ENCODE measurements at places on chromosomes 5 and 9. TPM values are rescaled to one million over a fixed set of nuclear protein-coding genes. Genes with fewer than 3 reads are reported as not detected.

DNA sequence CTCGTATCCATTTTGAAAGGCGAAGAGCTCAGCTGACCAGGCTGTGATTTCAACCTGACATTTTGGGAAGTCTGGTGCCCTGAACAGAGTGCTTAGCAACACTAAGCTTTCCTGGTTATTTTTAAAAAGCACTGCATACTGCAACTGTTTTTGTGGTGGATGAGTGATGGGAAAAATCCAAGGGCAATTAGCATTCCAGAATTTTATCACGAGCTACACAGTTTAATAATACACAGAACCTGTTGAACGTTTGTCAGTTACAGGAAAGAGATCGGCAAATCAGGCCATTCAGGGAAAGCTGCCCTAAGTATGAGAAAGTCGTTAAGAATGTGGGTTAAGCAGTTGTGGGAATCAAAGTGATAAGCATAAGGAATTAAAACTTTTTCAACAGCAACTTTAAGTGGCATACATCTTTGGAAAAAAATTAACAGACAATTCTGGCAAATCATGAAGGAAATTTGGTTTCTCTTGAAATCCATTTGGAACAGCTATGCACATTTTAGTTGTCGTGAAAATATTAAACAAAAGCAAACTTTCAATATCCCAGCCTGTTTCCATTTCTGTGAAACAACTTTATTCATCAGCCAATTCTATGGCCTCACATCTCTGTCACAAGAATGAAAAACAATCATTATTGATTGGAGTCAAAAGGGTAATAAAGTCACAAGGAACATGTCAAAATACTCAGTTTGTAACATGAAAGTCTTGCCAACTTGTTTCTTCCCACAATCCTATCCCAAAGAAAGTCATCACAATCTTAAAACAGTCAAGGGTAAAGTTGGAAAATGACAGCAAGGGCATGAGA, 25.7 kb downstream of the PUM3 start:
- DNase-seq, result no peak

DNA sequence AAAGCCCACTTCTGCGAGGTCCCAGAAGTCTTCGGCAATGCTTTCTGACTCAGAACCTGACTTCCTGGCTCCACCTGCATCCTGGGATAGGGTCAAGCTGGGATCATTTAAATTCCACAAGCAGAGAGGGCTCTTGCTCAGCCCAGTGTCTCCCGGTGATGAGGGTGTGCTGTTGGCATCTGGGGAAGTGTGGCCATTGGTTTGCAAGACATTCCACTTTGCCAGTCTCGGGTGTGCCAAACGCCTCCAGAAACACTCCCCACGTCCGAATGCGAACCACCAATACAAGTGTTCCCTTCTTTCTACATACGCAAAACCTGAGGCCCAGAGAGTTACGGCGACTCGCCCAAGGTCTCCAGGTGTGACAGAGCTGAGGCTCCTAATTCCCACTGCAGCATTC, 43.1 kb upstream of the FCN2 start:
- DNase-seq, result no peak

GRCh38 chr5:35644543-35644942, 26.9 kb downstream of the SPEF2 start:
- no peak for DNase-seq

DNA sequence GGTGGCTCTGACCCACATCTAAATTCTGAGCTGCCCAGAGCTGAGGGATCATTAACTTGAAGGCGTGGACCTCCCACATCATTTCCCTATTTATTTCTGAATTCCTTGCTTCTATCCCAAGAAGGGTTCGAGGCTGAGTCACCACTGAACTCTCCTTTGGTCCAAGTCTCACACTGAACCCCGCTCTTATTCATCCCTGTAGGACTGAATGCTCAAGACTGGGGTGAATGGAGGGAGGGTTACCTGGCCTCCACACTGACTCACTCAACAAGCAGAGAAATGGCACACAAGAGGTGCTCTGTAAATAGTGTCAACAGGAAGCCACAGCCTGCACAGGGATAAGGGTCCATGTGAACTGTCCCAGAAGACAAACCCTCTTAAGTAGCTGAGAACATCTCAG, 79.1 kb upstream of the FSTL4 start:
- DNase-seq, result no peak

DNA sequence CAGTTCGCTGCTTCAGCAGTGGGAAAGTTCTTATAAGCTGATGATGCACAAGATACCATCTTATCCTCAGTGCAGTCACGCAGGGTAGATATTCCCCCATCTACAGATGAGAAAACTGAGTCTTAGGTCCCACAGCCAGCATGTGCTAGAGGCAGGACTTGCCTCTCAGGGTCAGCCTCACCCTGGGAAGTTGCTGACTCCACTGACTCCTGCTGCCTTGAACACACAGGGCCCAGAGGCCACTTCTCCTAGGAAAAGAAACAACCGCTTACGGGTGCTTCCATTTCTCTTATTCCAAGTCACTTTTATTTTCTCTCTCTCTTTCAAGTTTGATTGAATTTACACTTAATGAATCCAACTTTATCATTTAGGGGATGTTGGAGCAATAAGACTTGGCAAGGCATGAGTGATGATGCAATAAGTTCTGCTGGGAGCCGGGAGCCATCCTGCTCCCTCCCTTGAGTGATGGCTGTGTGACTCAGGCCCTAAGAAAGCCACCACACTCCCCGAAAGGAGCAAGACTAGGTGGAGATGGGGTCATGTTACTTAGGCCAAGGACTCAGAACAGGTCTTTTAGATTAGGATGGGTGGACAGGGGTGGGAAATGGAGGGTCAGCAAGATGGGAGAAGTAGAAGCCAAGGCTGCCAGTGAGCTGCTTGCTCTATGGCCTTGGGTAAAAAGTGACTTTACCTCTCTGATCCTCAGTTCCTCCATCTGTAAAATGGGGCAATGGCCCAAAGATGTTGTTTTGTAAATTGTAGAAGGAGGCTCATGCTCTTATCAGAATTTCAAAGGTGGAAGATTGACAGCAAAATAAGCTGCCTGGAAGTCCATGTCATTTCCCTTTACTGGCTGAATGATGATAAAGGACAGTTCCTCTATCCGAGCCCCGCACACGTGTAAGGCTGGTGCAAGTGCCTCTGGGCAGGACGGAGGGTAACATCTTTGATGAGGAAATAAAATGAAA, 67.4 kb upstream of the ZNF618 start:
- DNase-seq, result peak; percentile 18

GRCh38 chr5:172410160-172410559, 44.2 kb downstream of the SH3PXD2B start:
- DNase-seq, result no peak

DNA sequence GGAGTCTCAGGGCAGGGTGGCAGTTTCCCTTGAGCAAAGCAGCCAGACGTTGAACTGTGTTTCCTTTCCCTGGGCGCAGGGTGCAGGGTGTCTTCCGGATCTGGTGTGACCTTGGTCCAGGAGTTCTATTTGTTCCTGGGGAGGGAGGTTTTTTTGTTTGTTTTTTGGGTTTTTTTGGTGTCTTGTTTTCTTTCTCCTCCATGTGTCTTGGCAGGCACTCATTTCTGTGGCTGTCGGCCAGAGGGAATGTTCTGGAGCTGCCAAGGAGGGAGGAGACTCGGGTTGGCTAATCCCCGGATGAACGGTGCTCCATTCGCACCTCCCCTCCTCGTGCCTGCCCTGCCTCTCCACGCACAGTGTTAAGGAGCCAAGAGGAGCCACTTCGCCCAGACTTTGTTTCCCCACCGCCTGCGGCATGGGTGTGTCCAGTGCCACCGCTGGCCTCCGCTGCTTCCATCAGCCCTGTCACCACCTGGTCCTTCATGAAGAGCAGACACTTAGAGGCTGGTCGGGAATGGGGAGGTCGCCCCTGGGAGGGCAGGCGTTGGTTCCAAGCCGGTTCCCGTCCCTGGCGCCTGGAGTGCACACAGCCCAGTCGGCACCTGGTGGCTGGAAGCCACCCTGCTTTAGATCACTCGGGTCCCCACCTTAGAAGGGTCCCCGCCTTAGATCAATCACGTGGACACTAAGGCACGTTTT, 3.5 kb upstream of the PHYHD1 start:
- peak; percentile 82 for DNase-seq

GRCh38 chr9:33517373-33517772, 6.7 kb upstream of the ANKRD18B start:
- no peak for DNase-seq

DNA sequence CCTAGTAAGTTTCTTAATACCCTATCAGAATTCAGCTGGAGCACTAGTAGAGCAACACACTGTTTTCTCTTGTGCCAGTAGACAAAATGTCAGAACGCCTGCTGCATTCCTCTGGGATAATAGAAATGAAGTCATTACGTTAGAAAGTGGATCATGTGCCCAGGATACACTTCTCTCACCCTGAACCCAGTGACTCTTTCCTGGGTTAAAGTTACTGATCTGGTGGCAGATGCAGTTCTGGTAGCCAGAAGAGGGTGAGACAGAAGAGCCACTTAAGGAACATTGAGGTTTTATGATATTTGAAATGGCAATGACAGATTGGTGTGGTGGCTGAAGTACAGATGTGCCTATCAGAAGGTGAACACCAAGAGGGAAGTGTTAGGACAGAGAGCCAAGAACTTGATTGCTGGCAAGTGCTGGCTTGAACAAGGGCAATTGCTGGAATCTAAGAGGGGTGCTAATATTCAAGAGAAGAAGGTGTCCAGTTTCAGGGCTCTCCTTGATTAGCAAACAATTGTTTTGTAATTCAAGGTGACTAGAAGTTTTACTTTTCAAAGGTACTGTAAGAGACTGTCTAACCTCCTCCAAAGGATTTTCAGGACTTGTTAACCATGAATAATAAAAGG, 93.7 kb upstream of the ERBIN start:
- no peak for DNase-seq

DNA sequence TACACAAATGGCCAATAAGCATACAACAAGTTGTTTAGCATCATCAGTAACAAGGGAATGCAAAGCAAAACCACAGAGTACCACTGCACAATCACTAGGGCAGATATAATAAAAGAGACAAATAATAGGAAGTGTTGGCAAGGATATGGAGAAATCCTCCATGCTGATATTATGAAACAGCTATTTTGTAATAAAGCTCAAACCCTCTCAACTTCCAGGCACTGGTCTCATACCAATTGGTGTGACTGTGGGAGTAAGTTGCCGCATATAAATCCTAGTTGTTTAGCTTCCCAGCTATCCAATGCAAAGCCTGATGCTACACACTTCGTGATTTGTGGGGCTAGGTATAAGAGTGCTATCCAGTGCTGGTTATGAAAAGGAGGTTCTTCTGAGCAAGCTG, 88.6 kb downstream of the SMIM23 start:
- DNase-seq, result no peak

GRCh38 chr9:112361601-112362000, 18.3 kb upstream of the HSDL2 start:
- no peak for DNase-seq

DNA sequence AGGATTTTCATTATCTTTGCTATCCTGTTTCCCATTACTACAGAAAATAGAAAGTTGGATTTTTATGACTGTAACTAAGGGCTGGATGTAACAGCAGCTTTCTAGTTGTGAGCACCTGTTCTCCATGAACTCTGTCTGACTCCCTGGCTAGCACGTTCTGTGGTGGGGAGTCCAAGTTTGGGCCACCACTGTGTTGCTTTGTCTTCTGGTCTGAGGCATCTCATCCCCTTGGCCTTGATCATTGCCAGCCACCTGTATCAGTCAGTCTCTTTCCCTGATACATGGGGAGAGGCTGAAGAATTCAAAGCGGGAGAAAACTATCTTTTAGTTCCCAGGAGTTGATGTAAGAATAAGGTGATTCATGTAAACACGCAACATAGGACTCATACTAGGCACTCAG, 33.4 kb downstream of the WDR70 start:
- no peak for DNase-seq

GRCh38 chr5:172086194-172086975, 79.9 kb upstream of the FBXW11 start:
- DNase-seq, result no peak

DNA sequence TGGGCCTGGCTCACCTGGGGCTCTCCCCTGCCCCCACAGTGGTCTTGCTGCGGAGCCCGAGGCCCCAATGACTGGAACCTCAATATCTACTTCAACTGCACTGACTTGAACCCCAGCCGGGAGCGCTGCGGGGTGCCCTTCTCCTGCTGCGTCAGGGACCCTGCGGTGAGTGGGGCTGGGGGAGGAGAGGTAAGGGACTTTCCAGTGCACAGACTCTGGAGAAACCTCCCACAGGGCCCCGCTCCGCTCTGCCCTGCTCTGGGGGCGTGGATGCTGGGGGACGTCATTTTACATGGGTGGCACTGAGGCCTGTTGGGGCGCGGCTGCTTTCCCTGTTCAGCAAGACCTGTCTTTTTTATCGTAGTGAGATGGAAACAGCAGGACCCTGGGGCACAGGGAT, 7.6 kb downstream of the TSPAN17 start:
- no peak for DNase-seq

GRCh38 chr9:33131790-33132772, 35.1 kb downstream of the B4GALT1 start:
- DNase-seq, result no peak

- DNase-seq, result no peak
These were observed 168.4 kb upstream of the MPDZ start for GRCh38 chr9:13447843-13448422.

DNA sequence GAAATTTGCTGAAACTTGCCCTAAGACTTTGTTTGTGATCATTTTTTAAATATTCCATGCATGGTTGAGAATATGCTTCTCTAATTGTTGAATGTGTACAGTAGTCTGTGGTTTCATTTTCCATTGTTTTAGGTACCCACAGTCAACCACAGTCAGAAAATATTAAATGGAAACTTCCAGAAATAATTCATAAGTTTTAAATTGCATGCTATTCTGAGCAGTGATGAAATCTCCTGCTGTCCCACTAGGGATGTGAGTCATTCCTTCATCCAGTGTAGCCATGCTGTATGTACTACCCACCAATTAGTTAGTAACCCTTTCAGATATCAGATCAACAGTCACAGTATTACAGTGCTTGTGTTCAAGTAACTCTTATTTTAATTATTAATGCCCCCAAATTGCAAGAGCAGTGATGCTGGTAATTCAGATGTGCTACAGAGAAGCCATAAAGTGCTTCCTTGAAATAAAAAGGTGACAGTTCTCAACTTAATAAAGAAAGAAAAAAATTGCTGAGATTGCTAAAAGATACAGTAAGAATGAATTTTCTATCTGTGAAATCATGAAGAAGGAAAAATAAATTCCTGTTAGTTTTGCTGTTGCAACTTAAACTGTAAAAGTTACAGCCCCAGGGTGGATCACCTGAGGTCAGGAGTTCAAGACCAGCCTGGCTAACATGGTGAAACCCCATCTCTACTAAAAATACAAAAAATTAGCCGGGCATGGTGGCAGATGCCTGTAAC, 79.9 kb upstream of the FBXL17 start:
- no peak for DNase-seq

The HTR1A gene
- total RNA-seq, result not detected

The ZNF462 gene
- total RNA-seq, result 29.2 TPM

The AGXT2 gene
- not detected for total RNA-seq

The NR5A1 gene
- not detected for total RNA-seq

The IFNB1 gene
- not detected for total RNA-seq

The C5orf52 gene
- total RNA-seq, result not detected

The ADAMTS16 gene
- not detected for total RNA-seq

The KCNMB1 gene
- total RNA-seq, result 1.3 TPM

The IL13 gene
- not detected for total RNA-seq

The SYNPO gene
- total RNA-seq, result 715 TPM

The ADAMTSL2 gene
- total RNA-seq, result 6.0 TPM

The GLRA1 gene
- total RNA-seq, result not detected

The TAF11L10 gene
- total RNA-seq, result not detected

The NMUR2 gene
- total RNA-seq, result not detected

The SVEP1 gene
- 8.8 TPM for total RNA-seq
